ENCODE measurements at places on chromosomes 3 and 15.
A peak's percentile ranks its signal among the peaks of the same experiment; 100 is the strongest.

DNA sequence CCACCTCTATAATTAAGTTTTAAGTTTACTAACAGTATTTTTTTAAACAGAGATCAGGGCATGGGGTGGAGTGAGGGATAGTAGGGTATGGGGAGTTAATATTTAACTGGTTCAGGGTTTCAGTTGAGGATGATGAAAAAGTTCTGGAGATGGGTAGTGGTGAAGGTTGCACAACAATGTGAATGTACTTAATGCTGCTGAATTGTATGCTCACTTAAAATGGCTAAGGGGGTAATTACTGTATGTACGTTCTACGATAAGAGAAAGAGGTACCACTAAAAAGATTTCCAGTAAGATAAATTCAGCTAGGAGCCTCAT is 101.4 kb downstream of the TNIK start:
- DNase-seq, result no peak

DNA sequence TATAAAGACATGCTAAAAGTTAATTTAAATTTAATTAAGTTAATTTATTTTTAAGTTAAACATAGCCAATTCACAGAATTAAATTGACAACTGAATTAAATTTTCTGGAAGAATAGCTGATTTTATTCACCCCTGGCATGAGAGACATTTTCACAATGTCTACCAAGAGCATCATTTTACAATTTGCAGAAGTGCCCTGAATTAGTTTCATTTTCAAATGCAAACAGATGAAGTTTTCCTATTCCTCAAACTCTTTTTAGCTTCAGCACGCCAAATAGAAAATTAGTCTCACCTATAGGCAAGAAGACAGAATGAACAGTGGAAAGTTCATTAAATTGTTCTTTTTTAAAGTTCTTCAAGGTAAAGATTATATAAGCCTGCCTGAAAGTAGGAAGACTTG is 259.3 kb downstream of the ZBBX start:
- no peak for DNase-seq

DNA sequence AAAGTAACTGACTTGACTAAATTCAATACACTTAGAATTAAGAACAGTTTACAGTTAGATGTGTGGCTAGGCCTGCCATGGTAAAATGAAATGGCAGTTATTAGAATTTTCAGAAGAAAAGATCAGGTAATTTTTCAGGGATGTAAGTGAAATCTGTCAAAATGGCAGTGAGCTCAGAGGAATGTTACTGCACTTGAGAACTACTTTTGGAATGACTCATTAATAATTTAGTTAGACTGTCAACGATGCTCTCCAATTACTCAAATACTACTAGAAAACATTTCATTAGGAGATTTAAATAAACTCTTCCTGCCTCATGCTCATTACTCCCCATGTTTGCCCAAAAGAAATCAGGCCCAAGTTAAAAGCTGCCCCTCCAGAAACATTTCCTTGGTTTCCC is 84.4 kb downstream of the RFTN1 start:
- no peak for DNase-seq

DNA sequence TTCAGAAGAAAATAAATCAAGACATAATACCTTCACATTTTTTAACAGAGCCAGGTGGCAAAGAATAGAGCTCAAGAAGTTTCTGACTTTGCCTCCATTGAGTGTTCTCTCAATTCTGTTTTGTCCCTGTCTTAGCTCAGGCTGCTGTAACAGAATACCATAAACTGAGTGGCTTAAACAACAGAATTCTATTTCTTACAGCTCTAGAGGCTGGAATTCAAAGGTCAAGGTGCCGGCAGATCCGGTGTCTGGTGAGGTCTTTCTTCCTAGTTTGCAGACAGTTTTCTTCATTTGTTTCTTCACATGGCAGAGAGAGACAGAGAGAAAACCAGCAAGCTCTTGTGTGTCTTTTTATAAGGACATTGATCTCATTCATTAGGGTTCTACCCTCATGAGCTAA is 25.6 kb downstream of the IQCH start:
- peak; percentile 55 for DNase-seq

GRCh38 chr3:123071146-123071545 is 4.3 kb downstream of the PDIA5 start:
- no peak for DNase-seq

DNA sequence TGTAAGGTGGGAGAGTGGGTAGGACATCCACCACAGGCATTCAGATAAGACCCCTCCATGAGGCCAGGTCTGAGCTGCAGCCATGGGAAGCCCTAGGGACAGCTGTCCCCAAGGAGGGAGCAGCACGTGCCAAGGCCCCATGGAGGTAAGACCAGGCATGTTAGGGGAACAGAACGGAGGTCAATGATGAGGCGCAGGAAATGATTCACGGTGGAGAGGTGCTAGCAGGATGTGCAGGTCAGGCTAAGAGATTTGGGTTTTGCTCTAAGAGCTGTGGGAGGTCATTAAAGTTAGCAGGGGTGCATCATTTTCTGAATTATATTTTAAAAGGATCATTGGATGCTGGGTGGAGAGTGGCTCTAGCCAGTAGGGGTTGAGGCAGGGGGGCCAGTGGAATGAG is 66.4 kb upstream of the SNRPA1 start:
- no peak for DNase-seq
